ENCODE measurements at places on chromosomes 7 and 10.

DNA sequence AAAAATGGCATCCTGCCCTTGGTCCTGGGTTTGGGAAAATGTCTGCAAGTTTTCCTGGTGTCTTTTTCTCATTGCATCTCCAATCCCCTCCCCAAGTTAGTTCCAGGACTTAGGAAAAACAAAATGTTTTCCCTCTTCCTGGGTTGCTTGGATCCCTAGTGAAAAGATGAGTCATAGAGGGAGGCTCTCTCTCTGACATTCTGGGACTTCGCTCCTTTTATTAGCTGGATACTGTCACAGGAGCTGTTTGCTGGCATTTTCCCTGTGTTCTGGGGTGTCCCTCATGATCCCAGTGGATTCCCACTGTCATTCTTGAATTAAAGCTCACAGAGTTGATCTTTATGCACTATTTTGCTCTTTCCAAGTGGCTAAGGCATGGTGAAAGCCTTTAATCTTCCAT, 316.4 kb upstream of the MBL2 start:
- no peak for DNase-seq

- DNase-seq = no peak
These were observed 41.2 kb upstream of the ACSL5 start for GRCh38 chr10:112332509-112333228.

- DNase-seq = no peak
These were observed 368.9 kb downstream of the SORCS1 start for GRCh38 chr10:106795619-106796018.

GRCh38 chr7:150924369-150924781, 53.7 kb downstream of the KCNH2 start:
- no peak for DNase-seq

GRCh38 chr7:131021902-131022301, 287.9 kb upstream of the KLF14 start:
- DNase-seq = no peak

GRCh38 chr7:117190104-117190503, 132.8 kb downstream of the WNT2 start:
- no peak for DNase-seq

GRCh38 chr10:12513775-12514673, 164.7 kb downstream of the CAMK1D start:
- DNase-seq = peak; percentile 13
